Astrocyte of the spinal cord (primary cell): ENCODE measurements at places on chromosomes 5 and 9.

- no peak for DNase-seq
Observed at GRCh38 chr9:87749335-87750035, 23.6 kb downstream of the CTSL start.

GRCh38 chr5:96807075-96807654 lies 580 bp downstream of the ERAP1 start:
- DNase-seq = peak; percentile 64

- no peak for DNase-seq
Observed at GRCh38 chr5:134437340-134437846, 25.7 kb upstream of the CDKN2AIPNL start.

DNA sequence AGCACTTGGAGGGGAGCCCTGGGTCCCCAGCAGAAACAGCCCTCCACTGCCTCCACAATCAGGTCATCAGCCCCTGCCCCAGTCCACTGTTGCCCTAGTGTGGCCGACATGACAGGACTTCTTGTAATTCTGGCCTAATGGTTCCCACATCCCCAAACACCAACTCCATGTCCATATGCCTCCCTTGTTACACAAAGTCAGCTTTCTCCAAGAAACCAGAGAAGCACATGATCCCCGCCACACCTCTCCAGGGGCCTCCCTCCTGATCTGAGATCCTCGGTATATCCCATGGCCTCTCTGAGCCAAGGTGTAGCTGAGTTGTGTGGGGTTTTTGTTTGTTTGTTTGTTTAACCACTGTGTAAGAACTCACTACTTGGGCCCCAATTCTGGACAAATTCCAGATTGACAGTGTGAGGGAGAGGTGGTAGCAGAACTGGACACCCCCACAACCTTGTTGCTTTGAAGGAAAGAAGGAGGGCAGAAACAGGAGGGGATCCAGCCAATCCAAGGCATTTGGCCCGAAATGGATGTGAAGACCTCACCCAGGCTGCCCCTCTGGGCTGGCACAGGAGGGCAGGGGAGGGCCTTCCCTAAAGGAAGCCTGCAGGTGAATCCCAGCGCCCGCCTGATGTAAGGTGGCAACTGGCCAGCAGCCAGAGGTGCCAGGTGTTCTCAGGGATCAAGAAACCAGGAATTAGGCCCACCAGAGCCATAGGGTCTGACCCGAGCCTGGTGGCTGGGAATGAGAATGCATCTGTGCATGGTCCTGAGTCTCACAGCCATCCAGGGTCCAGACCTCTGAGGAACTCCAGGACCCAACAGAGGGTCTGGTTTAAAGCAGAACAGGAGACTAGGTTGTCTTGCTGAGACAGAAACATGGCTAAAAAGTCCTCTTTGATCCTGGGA lies 13.4 kb downstream of the IRF1 start:
- no peak for DNase-seq

GRCh38 chr5:147733075-147733474 lies 49.5 kb downstream of the JAKMIP2 start:
- DNase-seq = no peak

- no peak for DNase-seq
Observed at GRCh38 chr9:90795084-90795483, 6.5 kb upstream of the SYK start.

GRCh38 chr5:25128606-25129005 lies 483.8 kb upstream of the CDH10 start:
- DNase-seq = no peak

DNA sequence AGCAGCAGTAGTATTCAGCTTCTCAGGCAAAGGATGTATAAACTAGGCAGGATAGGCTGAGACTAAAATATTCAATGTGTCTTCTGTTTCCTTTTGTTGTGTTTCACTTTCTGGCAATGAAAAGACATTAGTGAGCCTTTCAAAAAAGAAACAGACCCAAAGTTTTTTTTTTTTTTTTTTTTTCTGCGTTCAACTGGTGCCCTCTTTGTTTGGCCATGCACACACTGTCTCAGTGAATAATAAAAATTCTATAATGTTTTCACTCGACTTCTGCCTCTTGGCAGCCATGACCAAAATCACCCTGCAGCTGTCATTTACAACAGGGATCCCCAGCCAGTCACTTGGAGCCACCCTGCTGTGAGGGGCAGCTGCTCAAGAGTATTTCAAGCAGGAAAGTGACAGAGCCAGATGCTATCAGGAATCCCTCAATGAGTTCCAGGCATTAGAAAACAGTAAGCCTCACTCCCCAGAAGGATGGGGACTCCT lies 44.0 kb upstream of the MAN2A1 start:
- DNase-seq = peak; percentile 6

DNA sequence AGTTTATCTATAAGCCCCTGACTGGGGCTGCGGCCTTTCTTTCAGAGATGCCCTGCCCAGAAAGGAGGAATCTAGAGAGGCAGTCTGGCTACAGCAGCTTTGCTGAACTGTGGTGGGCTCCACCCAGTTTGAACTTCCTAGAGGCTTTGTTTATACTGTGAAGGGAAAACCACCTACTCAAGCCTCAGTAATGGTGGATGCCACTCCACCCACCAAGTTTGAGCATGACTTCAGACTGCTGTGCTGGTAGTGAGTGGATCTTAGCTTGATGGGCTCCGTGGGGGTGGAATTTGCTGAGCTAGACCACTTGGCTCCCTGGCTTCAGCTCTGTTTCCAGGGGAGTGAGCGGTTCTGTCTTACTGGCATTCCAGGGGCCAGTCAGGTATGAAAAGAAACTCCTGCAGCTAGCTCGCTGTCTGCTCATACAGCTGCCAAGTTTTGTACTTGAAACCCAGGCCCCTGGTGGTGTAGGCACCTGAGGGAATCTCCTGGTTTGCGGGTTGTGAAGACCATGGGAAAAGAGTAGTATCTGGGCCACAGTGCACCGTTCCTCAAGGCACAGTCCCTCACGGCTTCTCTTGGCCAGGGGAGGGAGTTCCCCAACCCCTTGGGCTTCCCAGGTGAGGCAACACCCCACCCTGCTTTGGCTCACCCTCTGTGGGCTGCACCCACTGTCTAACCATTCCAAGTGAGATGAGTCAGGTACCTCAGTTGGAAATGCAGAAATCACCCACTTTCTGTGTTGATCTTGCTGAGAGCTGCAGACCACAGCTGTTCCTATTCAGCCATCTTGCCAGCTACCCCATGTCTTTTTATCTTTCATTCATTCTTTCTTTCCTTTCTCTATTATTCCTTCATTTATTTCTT lies 211.8 kb upstream of the C9orf72 start:
- peak; percentile 8 for DNase-seq

DNA sequence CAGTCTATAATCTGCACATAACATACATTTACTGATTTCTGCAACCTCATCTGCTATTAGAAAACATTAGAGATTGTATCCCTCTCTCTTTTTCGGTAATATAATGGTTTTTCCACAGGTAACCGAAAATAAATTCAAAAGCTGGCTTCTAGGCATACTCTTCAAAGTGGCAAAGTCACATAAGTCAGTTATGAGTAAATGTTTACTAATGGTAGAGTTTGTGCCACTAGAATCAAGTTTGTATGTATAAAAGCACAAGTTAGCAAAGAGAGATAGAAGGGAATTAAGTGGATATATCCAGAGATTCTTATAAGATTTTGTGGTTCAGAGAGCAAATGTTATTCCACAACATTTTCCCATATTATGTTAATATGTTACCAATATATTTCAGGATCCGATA lies 86.9 kb downstream of the MYO10 start:
- no peak for DNase-seq

- DNase-seq = peak; percentile 83
Observed at GRCh38 chr5:158451203-158451992, 592.5 kb upstream of the CLINT1 start.

DNA sequence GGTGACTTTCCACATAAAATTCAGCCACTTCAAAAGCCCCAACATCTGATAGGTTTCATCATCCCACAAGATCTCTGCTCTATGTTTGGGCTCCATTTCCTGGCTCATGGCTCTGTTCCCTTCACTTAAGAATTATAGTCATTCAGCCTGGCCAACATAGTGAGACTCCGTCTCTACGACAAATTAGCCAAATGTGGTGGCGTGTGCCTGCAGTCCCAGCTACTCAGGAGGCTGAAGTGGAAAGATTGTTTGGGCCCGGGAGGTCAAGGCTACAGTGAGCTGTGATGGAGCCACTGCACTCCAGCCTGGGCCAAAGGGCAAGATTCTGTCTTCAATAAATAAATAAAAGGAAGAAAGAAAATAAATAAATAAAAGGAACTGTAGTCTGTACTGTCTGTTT lies 57.9 kb upstream of the CTSV start:
- DNase-seq = no peak

DNA sequence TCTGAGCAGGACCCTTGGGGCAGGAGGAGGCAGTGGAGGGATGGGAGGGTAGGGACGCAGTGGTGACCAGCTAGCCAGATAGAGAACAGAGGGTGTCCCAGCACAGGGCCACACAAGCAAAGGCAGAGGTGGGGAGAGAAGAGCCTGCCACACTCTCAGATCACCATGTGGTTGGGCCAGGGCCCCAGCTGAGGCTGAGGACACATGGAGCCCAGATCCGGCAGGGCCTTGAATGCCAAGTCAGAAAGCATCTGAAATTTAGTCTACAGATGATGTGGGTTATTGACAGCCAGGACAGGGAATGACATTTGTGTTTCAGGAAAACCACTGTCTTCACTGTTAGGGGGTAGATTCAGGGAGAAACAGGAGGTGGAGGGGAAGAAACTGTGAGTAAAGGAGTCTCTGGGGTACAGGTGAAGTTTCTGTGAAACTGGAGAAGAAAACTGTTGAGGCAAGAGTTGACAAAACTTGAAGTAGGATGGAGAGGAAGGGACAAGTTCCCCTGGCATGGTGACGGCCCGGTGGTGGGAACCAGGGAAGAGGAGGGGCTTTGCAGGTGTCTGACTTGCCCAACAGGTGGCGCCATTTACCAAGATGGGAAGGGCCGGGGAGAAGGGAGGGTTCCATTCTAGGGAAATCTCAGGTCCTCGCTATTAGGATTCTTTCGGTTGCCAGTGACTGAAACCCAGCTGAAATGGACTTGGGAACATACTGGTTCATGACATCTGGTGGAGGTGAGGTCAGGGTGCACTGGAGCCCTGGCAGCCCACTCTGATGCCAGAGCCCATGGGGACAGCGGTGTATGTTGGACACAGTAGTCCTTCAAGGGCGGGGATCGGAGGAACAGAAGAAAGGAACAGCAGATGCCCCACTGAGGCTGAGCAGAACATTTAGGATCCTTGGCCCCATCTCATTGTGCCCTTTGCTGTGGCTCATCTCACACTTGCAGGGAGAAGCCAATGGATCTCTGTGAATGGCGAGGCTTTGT lies 100.1 kb downstream of the KCNIP1 start:
- DNase-seq = peak; percentile 18

DNA sequence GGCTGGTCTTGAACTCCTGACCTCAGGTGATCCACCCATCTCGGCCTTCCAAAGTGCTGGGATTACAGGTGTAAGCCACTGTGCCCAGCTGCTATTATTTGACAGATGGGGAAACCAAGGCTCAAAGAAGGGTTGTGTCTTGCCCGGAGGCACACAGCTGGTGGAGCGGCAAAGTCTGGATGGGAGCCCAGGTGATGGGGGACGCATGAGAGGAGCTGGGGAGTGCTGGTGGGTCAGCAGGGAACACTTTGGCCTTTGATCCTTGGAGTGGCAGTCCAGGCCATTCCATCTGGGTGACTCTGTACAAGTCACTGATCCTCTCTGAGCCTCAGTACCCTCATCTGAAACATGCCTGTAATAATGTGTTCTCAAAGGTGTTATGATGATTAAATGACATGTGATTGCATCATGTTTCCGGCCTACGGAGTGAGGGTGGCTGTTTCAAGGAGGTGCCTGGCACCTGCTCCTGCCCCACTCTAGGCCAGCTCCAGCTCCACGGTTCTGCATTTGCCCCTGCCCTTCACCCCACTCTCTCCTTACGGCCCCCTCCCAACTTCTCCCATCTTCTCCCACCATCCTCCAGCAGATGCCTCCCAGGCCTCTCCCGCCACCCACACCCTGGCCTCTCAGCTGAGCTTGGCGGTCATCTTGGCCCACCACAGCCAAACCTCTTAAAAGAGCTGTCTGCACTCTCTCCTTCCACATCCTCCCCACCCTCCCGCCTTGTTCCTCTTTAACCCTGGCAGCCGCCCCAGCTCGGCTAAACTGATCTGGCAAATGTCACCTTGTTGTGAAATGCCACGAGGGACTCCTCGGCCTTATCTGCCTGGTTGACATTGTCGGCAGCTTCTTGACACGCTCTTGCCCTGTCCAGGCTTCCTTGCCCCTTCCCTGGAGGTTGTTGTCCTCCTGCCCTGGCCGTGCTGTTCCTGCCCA lies 5.5 kb upstream of the DBN1 start:
- peak; percentile 39 for DNase-seq

DNA sequence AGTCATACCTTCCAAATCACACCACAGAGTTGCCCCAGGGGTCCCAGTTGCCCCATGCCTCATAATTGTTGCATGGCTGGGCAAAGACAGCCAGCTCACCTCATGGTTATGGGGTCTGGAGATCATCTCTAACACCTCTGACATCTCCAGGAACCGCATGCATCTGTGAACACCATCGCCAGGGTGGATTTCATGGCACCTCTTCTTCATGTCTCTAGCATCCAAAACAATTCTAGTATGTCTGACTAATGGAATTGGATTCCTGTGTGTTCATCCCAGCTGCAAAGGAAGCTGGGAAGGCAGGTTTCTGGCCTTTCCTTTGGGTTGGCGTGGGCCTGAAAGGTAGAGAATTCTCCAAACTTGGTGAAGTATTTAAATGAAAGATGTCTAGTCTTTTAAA lies 122.3 kb upstream of the ABCA1 start:
- no peak for DNase-seq

DNA sequence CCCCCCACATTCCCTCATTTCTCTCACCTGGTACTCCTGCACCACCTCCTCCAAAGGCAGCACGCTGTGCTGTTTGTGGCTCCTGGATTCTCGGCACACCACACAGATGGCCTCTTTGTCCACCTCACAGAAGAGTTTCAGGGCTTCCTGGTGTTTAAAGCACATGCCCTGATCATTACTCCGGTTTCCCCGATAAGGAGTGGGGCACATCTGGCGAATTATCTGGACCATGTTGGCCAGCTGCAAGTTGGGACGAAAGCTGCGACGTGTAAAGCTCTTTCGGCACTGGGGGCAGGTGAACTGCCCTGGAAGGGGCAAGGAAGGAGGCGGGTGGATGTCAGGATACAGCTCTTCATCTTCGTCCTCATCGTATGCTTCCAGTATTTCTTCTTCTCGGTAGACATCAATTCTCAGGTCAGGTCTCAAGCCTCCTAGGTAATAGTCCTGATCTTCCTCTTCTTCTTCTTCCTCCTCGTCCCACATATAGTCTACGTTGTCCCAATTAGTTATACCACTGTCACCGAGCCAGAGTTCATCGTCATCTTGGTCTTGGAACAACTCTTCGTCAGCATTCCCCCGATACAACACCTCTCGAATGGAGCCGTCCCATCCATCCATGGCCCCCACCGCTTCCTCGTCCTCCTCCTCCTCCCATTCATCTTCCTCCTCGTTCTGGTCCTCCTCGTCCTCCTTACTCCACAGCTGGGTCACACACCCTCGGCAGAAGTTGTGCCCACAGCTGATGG lies 796 bp downstream of the TRIM52 start:
- no peak for DNase-seq

- peak; percentile 70 for DNase-seq
Observed at GRCh38 chr5:14064841-14065240, 78.3 kb upstream of the TRIO start.
